Thoracic aorta (tissue), 2 donors: ENCODE measurements at places on chromosomes 7 and 10.
A peak's percentile ranks its signal among the peaks of the same experiment; 100 is the strongest.

DNA sequence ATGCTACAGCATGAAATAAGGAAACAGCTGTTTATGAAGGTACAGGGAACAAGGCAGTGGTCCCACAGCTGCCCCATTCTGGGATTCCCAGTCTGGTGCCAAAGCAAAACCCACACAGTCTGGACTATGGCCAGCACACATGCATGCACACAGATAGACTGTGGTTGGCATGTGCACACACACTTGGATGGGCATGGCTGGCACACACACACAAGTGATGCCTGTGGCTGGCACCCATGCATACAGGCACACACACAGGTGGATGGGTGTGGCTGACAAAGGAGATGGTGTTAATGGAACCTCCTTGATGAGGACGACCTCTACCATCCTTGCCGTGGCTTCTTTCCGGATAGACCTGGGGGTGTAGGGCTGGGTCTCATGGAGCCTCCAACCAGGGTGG lies 114.0 kb upstream of the LYZL2 start:
- no peaks in the 10 kb centered on the region for H3K27me3 ChIP-seq
- no peak for DNase-seq
- H3K27ac ChIP-seq, result no peak overlapping the region
- no peaks in the 10 kb centered on the region for H3K36me3 ChIP-seq
- H3K4me1 ChIP-seq, result no peaks in the 10 kb centered on the region

DNA sequence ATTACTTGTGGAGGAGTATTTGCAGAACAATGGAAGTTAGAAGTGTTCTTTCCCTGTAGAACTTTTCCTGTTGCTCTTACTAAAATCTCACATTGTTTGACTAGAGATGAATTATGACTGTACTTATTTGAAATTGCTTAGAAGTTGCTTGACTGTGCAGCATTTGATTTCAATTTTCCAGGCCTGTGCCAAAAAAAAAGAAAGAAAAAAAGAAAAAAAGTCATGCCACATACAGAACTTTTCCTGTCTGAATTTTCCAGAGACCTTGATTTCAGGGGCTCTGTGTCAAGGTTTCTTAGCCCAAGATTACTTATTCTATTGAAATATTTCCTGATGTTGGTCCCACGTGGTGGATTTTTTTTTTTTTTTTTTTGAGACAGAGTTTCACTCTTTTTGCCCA lies 3.5 kb upstream of the FAM171A1 start:
- H3K27ac ChIP-seq, result no peak overlapping the region
- H3K4me1 ChIP-seq, result no peaks in the 10 kb centered on the region
- no peaks in the 10 kb centered on the region for H3K36me3 ChIP-seq

- no peak overlapping the region for H3K4me3 ChIP-seq
- DNase-seq, result no peak
- no peaks in the 10 kb centered on the region for H3K36me3 ChIP-seq
- H3K27me3 ChIP-seq, result no peaks in the 10 kb centered on the region
Observed at GRCh38 chr10:50437248-50437647, 185.9 kb upstream of the ASAH2 start.

DNA sequence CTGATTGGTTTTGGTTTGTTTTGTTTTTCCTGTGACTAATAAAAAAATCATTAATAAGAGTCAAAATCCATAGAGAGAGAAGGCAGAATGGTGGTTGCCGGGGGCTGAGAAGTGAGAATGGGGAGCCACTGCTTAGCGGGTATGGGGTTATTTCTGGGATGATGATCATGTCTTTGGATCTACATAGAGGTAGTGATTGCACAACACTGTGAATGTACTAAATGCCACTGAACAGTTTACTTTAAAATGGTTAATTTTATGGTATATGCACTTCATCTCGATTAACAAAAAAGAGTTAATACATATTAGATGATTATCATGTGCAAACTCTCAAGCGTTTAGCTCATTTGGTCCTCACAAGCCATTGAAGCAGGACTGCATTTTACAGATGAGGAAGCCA lies 342.9 kb downstream of the ELMO1 start:
- peaks cover 11% of the 10 kb centered on the region for H3K4me1 ChIP-seq
- no peak for DNase-seq
- H3K4me3 ChIP-seq, result no peak overlapping the region
- H3K27me3 ChIP-seq, result no peaks in the 10 kb centered on the region
- H3K36me3 ChIP-seq, result no peaks in the 10 kb centered on the region

DNA sequence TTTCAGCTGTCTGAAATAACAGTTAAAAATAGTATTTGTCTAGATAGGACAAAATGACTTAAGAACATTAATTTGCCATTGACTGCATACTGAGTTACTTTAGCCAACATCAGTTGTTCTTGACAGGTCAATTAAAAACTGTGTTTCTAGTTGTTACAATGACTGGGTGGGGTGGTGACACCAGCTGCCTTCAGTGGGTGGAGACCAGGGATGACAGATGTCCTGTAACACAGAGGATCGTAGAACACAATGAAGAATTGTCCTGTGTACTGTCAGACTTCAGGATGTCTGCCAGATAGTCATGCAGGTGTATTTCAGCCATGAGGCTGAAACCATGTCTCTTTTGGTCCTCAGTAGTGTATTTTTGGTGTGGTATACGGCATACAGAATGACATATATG lies 24.4 kb downstream of the TRUB1 start:
- H3K27ac ChIP-seq, result no peak overlapping the region
- H3K4me3 ChIP-seq, result no peak overlapping the region
- H3K36me3 ChIP-seq, result peaks cover 4% of the 10 kb centered on the region
- H3K27me3 ChIP-seq, result no peaks in the 10 kb centered on the region
- DNase-seq, result no peak

DNA sequence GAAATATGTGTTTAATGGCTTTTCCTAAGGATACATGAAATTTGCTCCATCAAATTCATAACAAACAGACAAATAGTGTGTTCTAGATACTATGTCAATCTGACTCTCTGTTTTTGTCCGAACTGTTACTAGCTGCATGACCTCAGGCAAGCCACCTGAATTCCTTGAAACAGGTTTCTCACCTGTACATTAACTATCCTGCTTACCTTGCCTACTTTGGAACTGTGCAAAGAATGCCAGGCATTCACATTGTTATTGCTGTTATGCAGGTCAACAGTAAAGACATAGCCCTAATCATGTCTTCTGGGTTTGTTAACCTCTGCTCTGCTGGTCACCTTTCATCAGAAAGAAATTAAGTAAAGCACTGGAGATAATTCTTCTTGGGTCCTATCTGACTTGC lies 1283.9 kb upstream of the CELF2 start:
- H3K27me3 ChIP-seq, result no peaks in the 10 kb centered on the region
- H3K4me3 ChIP-seq, result no peak overlapping the region
- H3K27ac ChIP-seq, result no peak overlapping the region
- no peak for DNase-seq
- H3K4me1 ChIP-seq, result no peaks in the 10 kb centered on the region

DNA sequence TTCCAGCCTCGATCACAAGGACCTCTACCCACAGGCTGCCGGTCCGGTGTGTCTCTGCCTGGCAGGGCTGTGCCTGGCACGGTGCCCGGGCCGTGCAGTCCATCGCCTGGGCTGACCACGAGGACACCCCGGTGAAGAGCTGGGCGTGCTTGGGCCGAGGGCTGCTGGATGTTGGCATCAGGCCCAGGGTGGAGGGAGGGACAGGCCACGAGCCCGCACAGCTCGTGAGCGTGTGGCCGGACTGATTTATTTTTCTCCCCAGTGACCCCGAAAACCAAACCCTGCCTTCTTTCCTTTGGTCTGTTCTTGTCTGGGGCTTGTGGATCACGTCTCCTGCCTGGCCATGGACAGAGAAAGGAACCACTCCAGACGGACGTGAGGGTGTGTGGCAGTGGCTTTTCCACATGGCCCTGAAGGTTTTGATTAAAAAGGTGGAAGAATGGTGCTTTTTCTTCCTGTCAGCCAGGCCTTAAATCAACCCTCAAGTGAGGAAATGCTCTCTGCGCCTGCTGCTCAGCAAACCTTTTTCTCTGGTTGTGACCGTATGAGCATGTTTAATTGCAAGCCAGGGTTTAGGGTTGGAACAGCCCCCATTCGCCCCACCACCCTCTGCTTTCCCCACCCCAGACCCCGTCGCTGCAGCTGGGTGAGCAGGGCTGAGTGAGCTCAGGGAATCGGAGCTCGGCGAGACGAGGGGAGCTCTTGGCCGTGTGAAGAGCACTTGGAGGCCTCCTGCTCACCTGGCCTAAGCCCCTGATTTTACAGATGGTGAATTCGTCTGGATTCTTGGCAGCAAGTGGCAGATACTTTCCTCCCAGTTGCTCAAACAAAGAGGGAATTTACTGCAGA lies 130.1 kb downstream of the RGS10 start:
- no peak overlapping the region for H3K4me3 ChIP-seq
- no peaks in the 10 kb centered on the region for H3K27me3 ChIP-seq
- H3K4me1 ChIP-seq, result peaks cover 18% of the 10 kb centered on the region

GRCh38 chr7:14158111-14158510 lies 168.6 kb upstream of the ETV1 start:
- H3K36me3 ChIP-seq, result no peaks in the 10 kb centered on the region
- H3K27me3 ChIP-seq, result no peaks in the 10 kb centered on the region
- no peak for DNase-seq
- no peak overlapping the region for H3K4me3 ChIP-seq
- no peaks in the 10 kb centered on the region for H3K4me1 ChIP-seq
- H3K27ac ChIP-seq, result no peak overlapping the region

GRCh38 chr10:117164592-117165537 lies 26.8 kb upstream of the VAX1 start:
- peak overlapping the region; percentile 65 for H3K4me3 ChIP-seq
- peaks cover 39% of the 10 kb centered on the region for H3K4me1 ChIP-seq
- H3K27ac ChIP-seq, result no peak overlapping the region
- peaks cover 45% of the 10 kb centered on the region for H3K27me3 ChIP-seq

- no peak for DNase-seq
- no peak overlapping the region for H3K4me3 ChIP-seq
- H3K36me3 ChIP-seq, result no peaks in the 10 kb centered on the region
- H3K4me1 ChIP-seq, result no peaks in the 10 kb centered on the region
- no peak overlapping the region for H3K27ac ChIP-seq
Observed at GRCh38 chr7:37267251-37267650, 181.4 kb downstream of the ELMO1 start.

GRCh38 chr10:112289373-112290053 lies 6.3 kb downstream of the TECTB start:
- peaks cover 4% of the 10 kb centered on the region for H3K4me1 ChIP-seq
- no peaks in the 10 kb centered on the region for H3K36me3 ChIP-seq

GRCh38 chr7:1919539-1920265 lies 249.6 kb downstream of the ELFN1 start:
- no peaks in the 10 kb centered on the region for H3K4me1 ChIP-seq
- H3K4me3 ChIP-seq, result peak overlapping the region; percentile 40
- no peaks in the 10 kb centered on the region for H3K27me3 ChIP-seq
- no peak overlapping the region for H3K27ac ChIP-seq
- no peaks in the 10 kb centered on the region for H3K36me3 ChIP-seq
- DNase-seq, result no peak

DNA sequence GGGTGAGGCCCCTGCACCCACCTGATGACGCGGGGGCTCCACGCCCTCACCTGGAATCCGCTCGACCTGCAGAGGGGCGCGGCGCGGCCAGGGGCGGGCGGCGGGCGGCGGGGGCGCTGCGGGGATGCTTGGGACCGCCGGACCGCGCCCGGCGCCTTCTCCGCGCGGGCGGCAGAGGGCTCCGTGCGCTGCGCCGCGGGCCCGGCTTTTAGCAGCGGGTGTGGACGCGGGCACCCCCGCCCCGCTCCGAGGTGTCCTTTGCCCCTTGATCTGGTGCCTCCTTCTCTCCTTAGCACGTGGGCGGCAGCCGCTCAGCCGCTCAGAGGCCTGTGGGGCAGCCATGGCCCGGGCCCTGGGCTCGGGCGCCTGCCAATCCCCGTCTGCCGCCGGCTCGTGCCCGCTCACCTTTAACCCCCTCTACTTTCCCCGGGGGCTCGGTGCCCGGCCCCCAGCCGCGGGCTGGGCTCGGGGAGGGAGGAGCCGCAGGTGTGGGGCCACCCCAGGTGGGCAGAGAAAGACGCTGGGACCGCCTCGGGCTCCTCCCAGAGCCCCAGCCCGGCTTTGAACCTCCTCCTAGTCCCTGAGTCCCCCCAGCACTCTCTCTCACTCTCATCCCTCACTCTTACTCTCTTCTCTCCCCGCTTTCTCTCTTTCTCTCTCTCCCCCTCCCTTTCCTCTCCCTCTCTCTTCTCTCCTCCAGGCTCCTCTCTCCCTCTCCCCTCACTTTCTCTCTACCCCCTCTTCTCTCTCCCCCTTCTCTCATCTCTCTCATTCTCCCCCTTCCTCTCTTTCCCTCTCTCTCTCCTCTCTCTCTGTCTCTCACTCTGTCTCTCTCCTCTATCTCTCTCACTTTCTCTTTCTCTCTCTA lies 19.7 kb upstream of the VPS37D start:
- peaks cover 6% of the 10 kb centered on the region for H3K27me3 ChIP-seq
- no peak for DNase-seq
- H3K27ac ChIP-seq, result no peak overlapping the region
- peaks cover 5% of the 10 kb centered on the region for H3K4me1 ChIP-seq
- peak overlapping the region; percentile 70 for H3K4me3 ChIP-seq
- no peaks in the 10 kb centered on the region for H3K36me3 ChIP-seq

DNA sequence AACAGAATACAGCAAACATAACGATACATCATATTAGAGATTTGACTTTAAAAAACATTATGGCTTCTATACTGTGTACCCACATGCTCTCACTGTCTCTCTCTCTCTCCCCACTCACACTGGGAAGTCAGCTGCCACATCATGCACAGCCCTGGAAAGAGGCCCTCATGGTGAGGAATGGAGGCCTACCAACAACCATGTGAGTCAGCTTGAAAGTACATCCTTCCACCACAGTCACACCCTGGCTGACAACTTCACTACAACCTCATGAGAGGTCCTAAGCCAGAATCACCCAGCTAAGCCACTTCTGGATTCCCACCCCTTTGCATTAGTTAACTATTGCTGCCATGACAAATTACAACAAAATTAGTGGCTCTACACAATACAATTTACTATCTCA lies 23.3 kb upstream of the GPR22 start:
- no peak for DNase-seq
- no peaks in the 10 kb centered on the region for H3K27me3 ChIP-seq
- H3K36me3 ChIP-seq, result no peaks in the 10 kb centered on the region
- no peak overlapping the region for H3K4me3 ChIP-seq

DNA sequence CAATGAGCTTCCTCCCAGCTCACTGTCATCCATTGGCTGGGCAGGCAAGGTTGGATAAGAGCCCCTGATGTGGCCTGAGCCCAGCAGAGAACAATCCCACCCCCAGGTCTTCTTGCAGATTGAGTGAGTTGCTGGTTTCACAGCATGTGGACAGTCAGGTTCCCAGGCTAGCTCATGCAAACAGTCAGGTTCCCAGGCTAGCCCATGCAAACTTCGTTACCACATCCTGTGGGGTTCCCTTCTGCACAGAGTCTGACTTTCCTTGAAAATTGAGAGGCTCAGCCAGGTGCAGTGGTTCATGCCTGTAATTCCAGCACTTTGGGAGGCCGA lies 67.1 kb downstream of the TMEM130 start:
- no peak overlapping the region for H3K4me3 ChIP-seq
- H3K36me3 ChIP-seq, result no peaks in the 10 kb centered on the region
- H3K4me1 ChIP-seq, result peaks cover 15% of the 10 kb centered on the region
- no peak for DNase-seq
- no peaks in the 10 kb centered on the region for H3K27me3 ChIP-seq

- no peaks in the 10 kb centered on the region for H3K36me3 ChIP-seq
- no peak overlapping the region for H3K4me3 ChIP-seq
- no peaks in the 10 kb centered on the region for H3K27me3 ChIP-seq
- H3K4me1 ChIP-seq, result no peaks in the 10 kb centered on the region
Observed at GRCh38 chr10:43214956-43215561, 51.8 kb downstream of the RASGEF1A start.

GRCh38 chr7:132387596-132387995 lies 188.7 kb downstream of the PLXNA4 start:
- no peak for DNase-seq
- no peaks in the 10 kb centered on the region for H3K27me3 ChIP-seq
- H3K27ac ChIP-seq, result no peak overlapping the region
- H3K4me1 ChIP-seq, result peaks cover 34% of the 10 kb centered on the region
- H3K36me3 ChIP-seq, result no peaks in the 10 kb centered on the region
- no peak overlapping the region for H3K4me3 ChIP-seq
